ENCODE measurements at places on chromosomes 5 and 9. TPM values are rescaled to one million over a fixed set of nuclear protein-coding genes. Genes with fewer than 3 reads are reported as not detected.

Gene TGFBI
- total RNA-seq: 245 TPM

Gene FAT2
- total RNA-seq: 32.6 TPM

Gene ARID3C
- 1.1 TPM for total RNA-seq

Gene PKD2L2
- not detected for total RNA-seq

Gene GNAQ
- total RNA-seq: 109 TPM

Gene SOX30
- not detected for total RNA-seq

Gene GARIN3
- not detected for total RNA-seq

Gene PLCXD3
- total RNA-seq: 25.9 TPM

Gene SHISAL2B
- 0.30 TPM for total RNA-seq

Gene PCDHGA3
- total RNA-seq: 10.5 TPM

Gene EPB41L4A
- 67.5 TPM for total RNA-seq

Gene UGCG
- 22.3 TPM for total RNA-seq

Gene IFNW1
- not detected for total RNA-seq

Gene IL31RA
- 0.17 TPM for total RNA-seq

Gene PCDHA8
- 0.99 TPM for total RNA-seq

Gene CARTPT
- 17.0 TPM for total RNA-seq

Gene IFNA2
- not detected for total RNA-seq

Measured in spinal cord (tissue), 10 donors.